ENCODE measurements at places on chromosomes 5 and 9. TPM values are rescaled to one million over a fixed set of nuclear protein-coding genes. Genes with fewer than 3 reads are reported as not detected.

- H3K36me3 ChIP-seq, result no peaks in the 10 kb centered on the region
- H3K4me1 ChIP-seq, result no peaks in the 10 kb centered on the region
- H3K27ac ChIP-seq, result no peak overlapping the region
These were observed 668.4 kb upstream of the CDH9 start for GRCh38 chr5:27706832-27707231.

- peak; percentile 53 for DNase-seq
- H3K36me3 ChIP-seq, result no peaks in the 10 kb centered on the region
- no peak overlapping the region for H3K4me3 ChIP-seq
- no peaks in the 10 kb centered on the region for H3K27me3 ChIP-seq
These were observed 284.7 kb downstream of the NR2F1-AS1 start for GRCh38 chr5:93296338-93296737.

GRCh38 chr5:178637356-178638074, 10.7 kb upstream of the CLK4 start:
- no peaks in the 10 kb centered on the region for H3K27me3 ChIP-seq
- H3K4me3 ChIP-seq, result no peak overlapping the region
- no peak overlapping the region for H3K27ac ChIP-seq
- no peaks in the 10 kb centered on the region for H3K36me3 ChIP-seq
- no peak for DNase-seq

GRCh38 chr5:88889189-88890069, 6.4 kb upstream of the MEF2C start:
- H3K27ac ChIP-seq, result no peak overlapping the region
- peak; percentile 53 for DNase-seq
- H3K4me1 ChIP-seq, result peaks cover 14% of the 10 kb centered on the region

- peaks cover 25% of the 10 kb centered on the region for H3K4me1 ChIP-seq
- DNase-seq, result no peak
- no peaks in the 10 kb centered on the region for H3K27me3 ChIP-seq
- no peak overlapping the region for H3K27ac ChIP-seq
- H3K4me3 ChIP-seq, result no peak overlapping the region
These were observed 1.4 kb downstream of the GALNT12 start for GRCh38 chr9:98808875-98809274.

DNA sequence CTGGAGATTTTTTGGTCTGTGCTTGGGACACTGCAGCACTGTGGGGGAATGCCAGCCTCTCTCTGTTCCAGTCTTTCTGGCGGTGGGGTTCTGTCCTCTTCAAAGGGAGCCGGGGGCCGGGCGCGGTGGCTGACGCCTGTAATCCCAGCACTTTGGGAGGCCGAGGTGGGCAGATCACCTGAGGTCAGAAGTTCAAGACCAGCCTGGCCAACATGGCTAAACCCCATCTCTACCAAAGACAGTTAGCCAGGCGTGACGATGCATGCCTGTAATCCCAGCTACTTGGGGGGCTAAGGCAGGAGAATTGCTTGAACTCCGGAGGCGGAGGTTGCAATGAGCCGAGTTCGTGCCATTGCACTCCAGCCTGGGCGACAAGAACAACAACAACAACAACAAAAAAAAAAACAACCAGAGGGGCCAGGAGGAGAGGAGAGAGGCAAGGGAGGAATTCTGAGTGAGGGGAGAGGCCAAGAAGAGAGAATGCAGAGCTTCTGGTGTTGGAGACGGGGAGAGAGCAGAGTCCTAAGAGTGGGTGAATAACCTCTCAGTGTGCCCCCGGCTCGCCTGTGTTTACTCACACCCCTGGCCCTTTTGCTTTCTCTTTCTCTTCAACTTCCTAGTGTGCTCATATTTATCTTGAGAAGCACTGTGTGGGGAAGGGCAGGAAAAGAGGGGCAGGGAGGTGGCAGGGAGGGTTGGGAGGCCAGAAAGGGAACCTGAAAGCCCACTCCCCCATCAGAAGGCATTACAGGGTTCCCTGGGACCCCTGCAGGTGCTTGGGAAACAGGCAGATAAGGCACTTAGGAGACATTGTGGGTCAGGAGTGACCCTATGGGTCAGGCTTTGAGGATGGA, 3.2 kb upstream of the SET start:
- DNase-seq, result no peak
- H3K27ac ChIP-seq, result no peak overlapping the region
- H3K4me3 ChIP-seq, result no peak overlapping the region
- H3K4me1 ChIP-seq, result peaks cover 16% of the 10 kb centered on the region

GRCh38 chr5:33153831-33154230, 286.9 kb upstream of the TARS1 start:
- H3K27ac ChIP-seq, result no peak overlapping the region
- peak; percentile 4 for DNase-seq
- no peaks in the 10 kb centered on the region for H3K36me3 ChIP-seq

DNA sequence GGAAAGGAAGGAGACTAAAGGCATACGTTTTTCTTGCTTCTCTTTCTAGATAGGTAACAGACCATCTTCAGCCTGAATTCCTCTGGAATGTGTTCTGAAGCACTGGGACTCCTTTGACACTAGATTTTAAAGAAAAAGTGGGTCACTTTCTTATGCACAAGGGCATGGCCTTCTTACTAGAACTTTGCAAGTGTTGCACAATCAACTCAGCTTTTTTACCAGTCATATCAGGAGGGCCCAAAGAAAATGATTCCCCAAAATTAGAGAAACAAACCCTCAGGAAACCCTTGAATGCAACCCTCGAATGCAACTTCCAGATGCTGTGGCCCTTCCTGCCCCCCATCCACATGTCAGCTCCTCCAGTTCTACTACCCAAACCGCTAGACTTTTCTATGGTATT, 93.9 kb downstream of the YTHDC2 start:
- 0 out of 2 replicates have a peak, but pooled peaks cover 4% of the 10 kb centered on the region for H3K4me1 ChIP-seq
- H3K27me3 ChIP-seq, result 0 out of 2 replicates have a peak, but pooled peaks cover 3% of the 10 kb centered on the region
- H3K36me3 ChIP-seq, result no peaks in the 10 kb centered on the region
- no peak overlapping the region for H3K27ac ChIP-seq
- no peak overlapping the region for H3K4me3 ChIP-seq

- no peaks in the 10 kb centered on the region for H3K36me3 ChIP-seq
- H3K4me1 ChIP-seq, result no peaks in the 10 kb centered on the region
- peaks cover 23% of the 10 kb centered on the region for H3K27me3 ChIP-seq
These were observed 525.2 kb upstream of the TRPC7 start for GRCh38 chr5:136890431-136891148.

The ZNF169 gene
- polyA plus RNA-seq, result 1.4 TPM

The CCL27 gene
- polyA plus RNA-seq, result 0.50 TPM

The INSL4 gene
- not detected for polyA plus RNA-seq
